ENCODE measurements at places on chromosomes 1 and 21.

GRCh38 chr1:30758785-30759380 lies 1.3 kb upstream of the LAPTM5 start:
- no peak for DNase-seq

DNA sequence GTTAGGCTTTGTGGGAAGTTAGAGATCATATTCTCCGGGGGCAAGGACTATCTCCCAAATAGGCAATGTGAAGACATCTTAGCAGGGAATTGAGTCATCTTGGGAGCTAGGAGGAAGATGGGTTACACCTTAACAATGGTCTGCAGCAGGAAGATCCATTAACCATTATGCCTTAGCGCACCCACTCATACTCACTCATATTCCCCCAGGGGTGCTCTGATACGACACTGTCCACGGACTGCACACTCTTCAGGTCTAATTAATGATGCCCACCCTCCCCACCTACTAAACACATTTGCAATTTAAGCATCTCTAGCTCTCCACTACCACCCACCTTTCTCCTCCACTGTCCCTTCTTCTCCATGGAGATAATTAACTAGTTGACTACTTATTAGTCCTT lies 857 bp upstream of the AK5 start:
- no peak for DNase-seq

- DNase-seq, result no peak
These were observed 19.3 kb downstream of the PHGDH start for GRCh38 chr1:119731060-119731459.

DNA sequence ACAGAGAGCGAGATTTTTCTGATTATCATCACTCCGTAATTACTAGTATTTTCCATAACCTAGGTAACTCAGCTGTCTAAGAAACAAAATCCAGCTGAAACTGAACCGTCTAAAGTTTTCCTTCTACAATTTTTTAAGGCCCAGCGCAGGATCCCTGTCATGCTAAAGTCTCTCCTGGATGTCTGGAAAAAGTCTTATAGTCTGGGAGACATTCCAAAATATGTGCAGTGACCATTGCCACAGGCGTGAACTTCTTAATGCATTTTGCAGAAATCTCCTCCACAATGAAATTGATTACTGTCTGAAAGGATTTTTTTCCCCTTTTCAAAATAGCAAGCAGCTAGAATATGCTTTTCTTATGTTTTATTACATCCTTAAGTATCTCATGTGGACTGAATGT lies 209.3 kb upstream of the C1orf105 start:
- DNase-seq, result no peak

GRCh38 chr1:6688001-6688400 lies 13.6 kb downstream of the DNAJC11 start:
- DNase-seq, result no peak

DNA sequence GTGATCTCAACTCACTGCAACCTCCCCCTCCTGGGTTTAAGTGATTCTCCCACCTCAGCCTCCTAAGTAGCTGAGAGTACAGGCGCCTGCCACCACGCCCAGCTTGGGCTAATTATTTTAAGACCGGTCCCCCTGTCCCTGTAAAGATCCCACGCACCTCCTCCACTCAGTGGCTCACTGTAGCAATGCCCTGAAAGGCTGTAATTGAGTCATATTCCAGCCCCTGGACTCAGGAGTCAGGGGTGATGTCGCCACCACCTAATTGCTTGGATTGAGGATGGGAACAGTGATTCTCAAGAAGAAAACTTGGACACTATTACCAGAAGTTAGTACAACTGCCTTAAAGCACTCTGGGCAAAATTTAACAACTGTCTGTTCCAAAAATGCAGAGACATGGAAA lies 3.1 kb upstream of the EDARADD start:
- DNase-seq, result no peak

GRCh38 chr1:24586970-24587820 lies 31.3 kb downstream of the NCMAP start:
- peak; percentile 28 for DNase-seq
